ENCODE measurements at places on chromosomes 2 and 18.

DNA sequence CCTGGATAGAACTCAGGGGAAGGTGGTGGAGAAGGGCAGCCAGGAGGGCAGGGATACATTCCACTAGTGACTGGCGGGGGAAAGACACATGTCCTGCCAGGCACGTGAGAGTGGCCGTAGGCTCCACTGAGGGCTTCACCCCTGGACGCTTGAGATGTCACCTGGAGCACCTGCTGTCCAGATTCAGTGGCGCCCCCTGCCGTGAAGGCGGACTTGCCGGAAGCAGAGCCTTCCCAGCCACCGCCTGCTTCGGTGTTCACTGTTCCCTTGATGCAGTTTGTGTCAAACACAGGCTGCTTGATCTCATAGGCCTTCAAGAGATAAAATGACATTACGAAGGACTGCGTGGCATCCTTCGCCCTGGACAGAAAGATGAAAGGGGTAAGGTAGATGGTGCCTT, 335.3 kb downstream of the ZNF521 start:
- no peak for DNase-seq

- DNase-seq: no peak
Measured at GRCh38 chr18:6021306-6022073, 126.2 kb upstream of the TMEM200C start.

DNA sequence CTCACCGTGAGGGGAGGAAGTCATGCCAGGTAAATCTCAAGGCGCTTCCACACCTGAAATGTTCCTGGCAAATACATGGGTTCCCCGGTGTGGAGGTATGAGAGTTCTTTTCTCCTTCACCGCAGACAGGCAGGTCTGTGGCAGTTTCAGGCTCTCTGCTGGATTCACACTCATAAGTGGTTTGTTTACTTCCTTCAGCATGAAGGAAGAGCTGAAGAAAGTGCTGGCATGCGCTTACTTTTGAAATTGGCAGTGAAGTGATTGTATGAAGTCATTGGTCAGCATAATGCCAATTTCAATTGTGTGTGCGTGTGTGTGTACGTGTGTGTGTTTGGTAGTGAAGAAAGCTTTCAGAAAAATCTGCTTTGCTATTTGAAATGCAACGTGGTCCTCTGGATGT, 43.4 kb downstream of the RNF144A start:
- no peak for DNase-seq

- no peak for DNase-seq
Measured at GRCh38 chr2:19886261-19886660, 15.5 kb downstream of the TTC32 start.

DNA sequence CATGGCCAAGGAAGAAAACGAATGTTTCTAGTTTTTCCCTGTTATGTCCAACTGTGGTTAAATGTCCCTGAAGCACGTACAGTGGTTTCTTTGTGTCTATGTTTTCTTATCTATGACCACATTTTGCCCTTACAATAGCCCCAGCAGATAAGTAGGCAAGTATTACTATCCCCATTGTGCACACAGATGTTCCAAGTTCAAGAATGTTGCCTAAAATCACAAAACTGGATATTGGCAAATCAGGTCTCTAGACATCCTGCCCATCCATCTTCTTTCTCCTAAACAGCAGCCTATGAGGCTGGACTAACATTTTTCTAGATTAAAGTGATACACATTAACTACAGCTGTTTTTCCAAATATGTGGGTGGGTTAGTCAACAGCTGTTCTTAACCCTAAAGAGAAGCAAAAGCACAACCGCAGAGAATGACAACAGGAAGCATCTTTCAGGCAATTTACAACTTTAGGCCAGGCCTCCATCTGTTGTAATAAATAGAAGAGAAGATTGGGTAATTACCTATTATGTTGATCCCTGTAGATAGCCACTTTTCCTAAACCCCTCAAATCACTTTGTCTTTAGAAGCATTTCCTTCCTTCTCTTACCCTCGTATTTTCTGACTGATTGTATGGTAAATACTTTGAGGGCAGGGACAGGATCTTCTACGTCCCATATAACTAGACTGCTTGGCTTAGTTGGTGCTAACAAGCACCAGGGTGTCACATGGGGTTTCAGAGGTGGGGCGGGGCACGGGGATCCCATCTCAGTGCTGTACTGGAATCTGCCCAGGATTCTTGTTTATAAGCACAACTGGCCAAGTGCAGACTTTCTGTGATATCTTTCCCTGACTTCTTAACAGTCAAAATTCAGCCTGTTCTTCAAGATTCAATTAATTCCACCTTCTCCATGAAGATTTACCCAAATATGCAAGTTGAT, 132.1 kb upstream of the SETBP1 start:
- no peak for DNase-seq
